ENCODE measurements at places on chromosomes 2 and 18.

DNA sequence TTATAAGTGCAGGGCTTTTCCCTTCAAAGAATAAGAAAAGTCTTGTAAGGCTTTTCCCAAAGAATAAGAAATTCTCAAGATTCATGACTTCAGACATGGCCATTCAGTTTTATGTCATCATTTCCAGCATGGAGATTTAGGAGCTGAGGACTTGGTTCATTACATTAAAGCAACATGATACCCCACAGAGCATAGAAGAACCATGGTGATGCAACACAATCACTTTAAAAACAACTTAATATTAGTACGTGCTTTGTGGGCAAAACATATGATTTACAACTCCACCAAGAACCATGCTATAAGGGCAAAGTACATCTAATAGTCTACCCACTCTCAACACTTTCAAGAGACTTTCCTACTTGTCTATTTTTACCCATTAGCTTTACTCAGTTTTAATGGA lies 214.4 kb downstream of the SRBD1 start:
- DNase-seq: no peak

GRCh38 chr18:79629606-79630005 lies 50.0 kb upstream of the CTDP1 start:
- no peak for DNase-seq

DNA sequence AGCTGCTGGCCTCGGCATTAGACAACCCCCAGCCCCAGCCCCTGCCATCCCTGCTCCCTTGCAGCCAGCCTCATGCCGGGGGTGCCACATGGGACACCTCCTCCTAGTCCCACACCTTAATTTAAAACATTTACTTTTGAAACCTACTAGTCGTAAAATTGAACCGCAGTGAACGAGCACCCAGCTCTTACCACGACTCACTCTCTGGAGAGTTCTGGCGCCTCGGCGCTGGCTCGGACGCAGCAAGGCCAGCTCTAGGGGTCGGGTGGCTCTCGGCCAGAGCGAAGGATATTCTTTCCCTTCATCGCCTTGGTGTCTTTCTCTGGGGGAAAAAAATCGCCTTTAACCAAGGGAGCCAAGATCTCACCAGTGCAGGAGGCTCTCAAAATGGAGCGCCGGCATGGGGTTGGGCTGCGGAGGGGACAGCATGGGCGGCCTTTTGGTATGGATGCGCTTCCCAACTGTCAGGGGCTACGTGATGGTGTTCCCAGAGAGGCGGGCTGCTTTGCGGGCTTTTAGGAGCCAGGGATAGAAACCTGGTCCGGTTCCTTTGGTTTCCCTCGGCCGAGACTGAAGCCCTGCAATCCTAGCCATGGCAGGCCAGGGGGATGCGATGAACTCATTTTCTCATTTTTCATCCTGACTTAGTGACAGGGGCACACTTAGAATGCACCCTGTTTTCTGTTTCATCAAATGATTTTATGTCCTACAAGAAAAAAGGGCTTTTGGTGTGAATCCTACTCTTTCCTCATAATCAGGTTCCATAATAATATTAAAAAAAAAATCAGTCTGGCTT lies 2.0 kb downstream of the HPCAL1 start:
- no peak for DNase-seq

DNA sequence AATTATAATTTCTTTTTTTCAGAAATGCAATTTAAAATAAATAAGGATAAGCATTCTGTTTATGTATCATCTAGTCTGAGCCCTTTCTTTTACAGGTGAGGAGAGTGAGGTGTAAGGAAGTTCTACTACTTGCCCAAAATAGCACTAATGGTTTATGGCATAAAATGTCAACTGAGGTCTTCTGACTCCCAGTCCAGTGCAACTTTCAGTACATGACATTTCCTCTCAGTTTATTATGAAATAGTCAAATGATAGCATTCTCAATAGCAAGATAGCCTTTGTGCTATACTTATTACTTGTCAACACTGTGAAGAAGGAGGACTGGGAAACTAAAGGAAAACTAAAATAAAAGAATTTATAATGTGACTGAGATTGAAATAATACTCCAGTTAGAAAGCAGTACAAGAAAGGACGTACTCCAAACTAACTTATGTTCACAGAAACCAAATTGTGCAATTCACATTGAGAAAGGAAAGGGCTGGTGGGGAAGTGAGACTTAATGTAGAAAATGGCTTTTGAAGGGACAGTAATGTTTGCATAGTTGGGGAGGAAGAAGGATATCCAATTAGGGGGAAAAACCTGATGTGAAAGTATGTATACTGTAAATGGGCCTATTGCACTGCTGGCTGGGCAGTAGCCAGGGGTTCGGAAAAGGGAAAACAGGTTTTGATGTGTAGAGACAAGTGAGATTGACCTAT lies 166.7 kb upstream of the ZEB2 start:
- peak; percentile 49 for DNase-seq

DNA sequence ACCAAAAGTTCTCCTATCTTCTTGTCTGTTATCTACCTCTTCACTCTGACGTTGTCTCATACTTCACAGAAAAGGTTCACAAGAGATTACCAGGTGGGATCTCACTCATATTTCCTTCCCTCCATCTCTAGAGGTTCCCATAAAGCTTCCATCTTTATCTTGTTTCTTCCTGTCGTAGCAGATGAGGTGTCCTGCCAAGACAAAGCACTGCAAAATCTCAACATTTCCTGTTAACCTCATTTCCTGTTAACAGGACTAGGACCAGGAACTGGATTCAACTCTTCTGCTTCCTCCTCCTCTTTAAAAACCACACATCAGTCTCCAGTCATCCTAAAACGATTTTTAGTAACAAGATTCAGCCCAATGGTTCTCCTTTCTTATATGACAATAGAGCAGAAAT lies 512.8 kb upstream of the NRP2 start:
- DNase-seq: no peak

DNA sequence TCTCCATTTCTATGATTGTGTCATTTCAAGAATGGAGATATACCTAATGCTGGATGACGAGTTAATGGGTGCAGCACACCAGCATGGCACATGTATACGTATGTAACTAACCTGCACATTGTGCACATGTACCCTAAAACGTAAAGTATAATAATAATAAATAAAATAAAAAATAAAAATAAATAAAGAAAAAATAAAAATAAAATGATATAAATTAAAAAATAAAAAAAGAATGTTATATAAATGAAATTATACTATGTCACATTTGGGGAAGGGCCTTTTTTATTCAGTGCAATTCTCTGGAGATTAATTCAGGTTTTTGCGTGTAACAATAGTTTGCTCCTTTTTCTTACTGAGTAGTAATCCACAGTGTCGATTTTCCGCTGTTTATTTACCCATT lies 763.5 kb upstream of the POU3F3 start:
- DNase-seq: no peak

DNA sequence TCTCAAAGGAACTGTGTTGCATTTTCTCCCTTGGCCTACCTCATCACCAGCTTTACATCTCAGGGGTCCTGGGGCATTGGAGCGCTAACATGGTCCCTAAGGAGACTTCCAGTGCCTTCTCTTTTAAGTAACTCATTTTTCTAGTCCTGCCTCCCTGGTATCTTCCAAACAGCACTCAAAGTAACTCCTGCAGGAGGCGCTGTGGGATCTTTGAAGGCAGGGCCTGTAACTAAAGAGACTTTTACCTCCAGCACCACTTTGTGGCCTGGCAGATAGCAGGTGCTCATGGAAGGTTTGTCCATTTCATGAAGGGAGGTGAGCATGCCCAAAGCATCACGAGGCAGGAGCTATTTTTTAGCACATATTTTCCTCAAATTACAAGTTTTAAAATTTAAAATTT lies 411.0 kb upstream of the GYPC start:
- peak; percentile 15 for DNase-seq

DNA sequence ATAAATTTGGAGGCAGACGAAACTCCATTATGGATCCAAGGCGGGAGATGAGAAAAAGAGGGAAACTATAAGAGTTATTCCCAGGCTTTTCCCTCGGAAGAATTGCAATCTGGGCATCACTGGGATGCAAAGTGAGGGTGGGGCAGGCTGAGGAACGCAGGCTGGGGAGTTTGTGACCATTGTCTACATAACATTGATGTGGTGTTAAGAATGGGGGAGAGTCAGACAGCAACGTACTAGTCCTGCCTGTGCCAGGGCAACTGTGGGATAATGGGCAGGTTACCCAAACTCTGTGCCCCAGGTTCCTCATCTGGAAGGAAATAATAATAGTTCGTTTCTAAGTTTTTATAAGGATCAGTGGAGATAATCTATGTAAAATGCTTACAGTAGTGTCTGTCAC lies 84.4 kb upstream of the SIX2 start:
- no peak for DNase-seq

DNA sequence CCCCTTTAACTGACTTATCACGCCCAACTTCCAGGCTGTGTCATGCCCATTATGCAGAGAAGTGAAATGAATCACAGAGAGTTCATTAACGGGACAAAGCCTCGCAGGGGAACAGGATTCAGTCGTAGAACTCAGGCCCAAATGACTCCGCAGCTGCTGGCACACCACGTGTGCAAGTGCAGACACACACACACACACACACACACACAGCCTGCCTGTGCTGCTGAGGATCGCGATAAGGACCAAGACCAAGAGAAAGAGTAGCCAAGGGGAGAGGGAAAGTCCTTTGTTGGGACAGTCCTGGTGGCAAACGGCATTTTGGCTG lies 90.0 kb upstream of the TAF1B start:
- DNase-seq: peak; percentile 38
